Umbilical cord (tissue), 2 donors: ENCODE measurements at places on chromosomes 11 and 22. TPM values are rescaled to one million over a fixed set of nuclear protein-coding genes. Genes with fewer than 3 reads are reported as not detected.

RAC2 gene
- 17.3 TPM for total RNA-seq

DNA sequence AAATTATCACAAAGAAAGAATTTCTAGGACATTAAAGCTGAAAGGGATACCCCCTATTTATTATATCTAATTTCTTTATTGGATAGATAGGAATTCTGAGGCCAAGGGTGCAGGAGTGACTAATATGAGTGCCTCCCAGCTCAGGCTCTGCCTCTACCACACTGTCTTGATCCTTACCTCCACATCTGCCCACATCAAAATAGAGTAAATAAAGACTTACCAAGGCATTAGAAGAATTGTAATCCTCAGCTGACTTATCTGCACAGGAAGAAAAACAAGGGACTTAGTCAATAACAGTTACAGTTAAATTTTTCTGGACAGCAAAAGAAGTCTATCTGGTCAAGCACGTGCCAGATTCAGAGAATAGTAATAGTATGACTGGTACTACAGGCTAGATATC lies 72.6 kb upstream of the GDPD4 start:
- no peak for DNase-seq

KDELR3 gene
- total RNA-seq = 71.7 TPM

- DNase-seq = no peak
Observed at GRCh38 chr22:20661473-20661872, 112.4 kb upstream of the SERPIND1 start.

DNA sequence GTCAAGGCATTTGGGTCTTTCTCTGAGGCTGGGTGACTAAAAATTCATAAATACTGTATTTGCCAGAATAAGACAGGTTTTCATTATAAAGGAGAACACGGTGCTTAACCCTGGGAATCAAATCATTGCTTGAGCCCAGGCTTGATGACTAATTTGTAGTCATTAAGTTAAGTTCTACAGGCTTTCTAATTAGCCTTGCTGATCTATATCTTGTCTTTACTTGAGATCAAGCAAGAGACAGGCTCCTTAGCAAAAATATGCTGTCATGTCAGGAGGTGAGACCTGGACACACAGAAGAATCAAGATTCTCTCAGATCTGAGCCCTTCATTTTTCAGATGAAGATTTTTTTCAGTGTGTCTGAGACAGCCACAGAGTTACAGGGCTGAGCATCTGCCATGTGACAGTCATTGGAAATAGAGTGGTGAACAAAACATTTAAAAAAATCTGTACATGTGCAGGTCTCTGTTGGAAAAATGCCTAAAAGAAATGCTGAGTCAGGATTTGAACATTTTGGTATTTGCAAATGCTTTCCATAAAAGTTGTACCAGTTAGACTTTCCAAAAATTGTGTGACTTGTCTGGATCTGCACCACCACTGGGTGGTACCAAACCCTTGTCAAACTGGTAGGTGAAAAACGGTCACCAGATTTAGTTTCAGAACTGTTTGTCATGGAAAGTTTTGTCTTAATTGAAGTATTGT lies 14.6 kb downstream of the ACAT1 start:
- DNase-seq = no peak

DNA sequence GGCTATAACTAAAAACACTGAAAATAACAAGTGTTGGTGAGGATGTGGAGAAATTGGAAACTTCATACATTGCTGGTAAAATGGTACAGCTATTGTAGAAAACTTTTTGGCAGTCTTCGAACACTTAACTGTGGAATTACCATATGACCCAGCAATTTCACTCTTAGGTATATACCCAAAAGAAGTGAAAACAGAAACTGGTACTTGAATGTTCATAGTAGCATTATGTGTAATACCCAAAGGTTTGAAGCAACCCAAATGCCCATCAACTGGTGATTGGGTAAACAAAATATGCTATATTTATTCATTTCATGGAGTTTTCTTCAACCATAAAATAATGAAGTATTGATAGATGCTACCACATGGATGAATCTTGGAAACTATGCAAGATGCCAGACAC lies 40.8 kb upstream of the FTH1 start:
- no peak for DNase-seq

GRCh38 chr22:50011447-50012210 lies 936 bp downstream of the IL17REL start:
- no peak for DNase-seq

UCP3 gene
- total RNA-seq = 0.24 TPM

NKAPD1 gene
- 18.3 TPM for total RNA-seq

DNA sequence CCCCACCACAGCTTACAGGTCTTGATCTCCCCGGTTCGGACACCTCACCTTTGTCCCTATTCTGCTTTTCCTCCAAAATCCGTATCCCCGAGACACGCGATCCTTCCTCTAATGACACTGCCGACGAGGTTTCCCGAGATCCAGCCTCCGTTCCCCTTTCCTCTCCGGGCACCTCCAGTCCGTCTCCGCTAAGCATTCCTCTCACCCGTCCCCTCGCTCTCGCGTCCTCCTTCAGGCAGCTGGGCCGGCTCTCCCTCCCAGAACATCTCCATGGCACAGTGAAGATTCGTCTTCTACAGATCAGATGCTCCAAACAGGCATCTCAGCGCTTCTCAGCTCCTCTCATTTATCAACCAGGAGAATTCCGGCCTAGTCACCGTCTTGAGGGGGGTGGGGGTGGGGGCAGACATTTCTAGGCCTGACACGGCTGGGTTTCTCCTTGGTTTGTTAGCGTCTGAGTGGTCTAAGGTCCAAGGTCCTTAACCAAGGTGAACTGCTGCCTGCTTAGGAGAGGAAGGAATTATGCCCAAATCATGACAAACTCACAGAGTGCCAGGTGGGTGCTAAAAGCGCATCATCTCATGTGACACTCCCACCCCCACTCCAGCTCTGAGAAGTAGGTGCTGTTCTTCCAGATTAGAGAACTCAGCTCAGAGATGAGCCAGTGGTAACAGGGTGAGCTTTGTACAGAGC lies at the start of gene SPTBN2:
Gene SPTBN2, minus strand, starts transcription at position 524 of the 693 bp plus-strand sequence. CDS start 7,976 bp downstream, outside the sequence.
- DNase-seq = peak; percentile 27
